ENCODE measurements at places on chromosomes 1 and 21.

DNA sequence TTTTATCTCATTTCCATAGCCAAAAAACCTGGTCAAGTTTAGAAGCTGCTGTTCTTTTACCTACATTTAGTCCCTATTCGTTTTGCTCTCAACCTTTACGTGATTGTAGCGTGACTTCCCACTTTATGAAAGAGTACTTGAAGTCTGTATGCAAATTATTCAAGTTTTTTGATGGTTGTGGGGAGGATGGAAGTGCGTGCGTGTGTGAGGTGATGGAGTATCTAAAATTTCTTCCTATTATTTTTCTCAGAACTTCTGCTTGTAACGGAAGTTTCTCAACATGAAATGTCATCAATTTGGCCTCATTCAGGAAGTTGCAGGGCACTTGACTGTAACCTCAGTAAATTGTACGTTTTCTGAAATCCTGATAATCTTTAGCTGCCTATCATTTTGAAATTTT, 64.0 kb downstream of the SAMSN1 start:
- DNase-seq, result no peak

- DNase-seq, result peak; percentile 37
Observed at GRCh38 chr1:117682372-117682771, 76.5 kb downstream of the TENT5C start.

- no peak for DNase-seq
Observed at GRCh38 chr1:154440036-154440804, 35.1 kb downstream of the IL6R start.

DNA sequence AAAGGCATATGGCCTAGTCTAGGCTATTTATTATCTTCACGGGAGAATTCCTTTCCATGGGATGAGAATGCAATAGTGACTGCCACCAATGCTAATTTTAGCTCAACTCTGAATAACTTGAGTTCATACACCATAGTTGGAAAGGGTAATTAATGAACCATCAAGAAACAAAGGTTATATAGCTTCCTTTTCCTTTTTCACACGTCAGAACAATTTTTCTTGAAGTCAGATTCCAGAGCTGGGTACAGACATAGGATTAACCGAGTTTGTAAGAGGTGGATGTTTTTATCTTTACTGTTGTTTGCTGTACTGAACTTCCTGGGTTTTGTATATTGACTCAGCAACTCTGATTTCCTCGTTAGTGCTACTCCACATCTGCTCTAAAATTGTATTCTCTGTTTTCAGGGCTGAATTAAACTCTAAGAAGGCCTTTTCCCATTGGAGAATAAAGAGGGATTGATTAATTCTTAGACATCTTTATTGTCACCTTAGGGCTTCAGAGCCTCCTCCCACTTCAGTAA, 262.0 kb downstream of the NUF2 start:
- no peak for DNase-seq

- no peak for DNase-seq
Observed at GRCh38 chr1:202684716-202685115, 25.5 kb downstream of the SYT2 start.

- no peak for DNase-seq
Observed at GRCh38 chr1:29633771-29634170, 397.4 kb downstream of the PTPRU start.

DNA sequence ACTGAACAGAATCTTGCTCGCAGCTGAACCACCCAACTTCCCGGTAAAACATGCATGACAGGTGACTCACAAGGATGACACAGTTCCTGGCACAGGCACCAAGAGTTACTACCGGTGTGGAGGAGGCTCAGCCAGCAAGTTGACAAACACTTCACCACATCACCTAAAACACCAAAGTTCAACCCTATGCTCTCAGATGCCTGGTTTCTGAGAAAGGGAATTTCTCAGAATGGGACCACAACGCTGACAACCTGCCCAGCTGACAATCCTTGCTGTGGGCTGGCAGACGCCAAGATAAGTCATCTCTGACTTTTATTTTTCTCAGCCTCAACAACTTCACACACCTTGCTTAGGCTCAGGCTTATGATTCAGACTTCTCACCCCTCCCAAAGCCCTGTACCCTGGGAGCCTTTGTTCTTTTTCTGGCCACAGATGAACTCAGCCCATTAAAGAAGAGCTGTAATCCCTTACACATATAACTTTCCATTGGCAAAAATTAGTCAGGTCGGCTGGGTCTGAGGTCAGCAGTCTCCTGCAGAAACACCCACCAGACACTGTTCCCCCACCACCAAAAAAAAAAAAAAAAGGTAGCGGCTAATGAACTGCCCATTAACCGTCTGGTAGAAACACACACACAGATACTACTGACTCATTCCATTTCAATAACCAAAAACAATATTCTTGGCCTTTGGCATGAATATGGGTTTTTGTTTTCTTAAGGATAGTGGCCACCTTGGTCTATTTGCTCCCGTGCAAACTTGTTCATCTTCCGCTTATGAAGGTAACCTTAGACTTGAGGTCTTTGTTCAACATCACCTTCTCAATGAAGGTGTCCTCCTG, 10.8 kb upstream of the TIAM1 start:
- no peak for DNase-seq

GRCh38 chr1:228747301-228747935, 12.1 kb downstream of the RHOU start:
- no peak for DNase-seq

- no peak for DNase-seq
Observed at GRCh38 chr1:17370618-17371017, 1.4 kb upstream of the PADI6 start.

DNA sequence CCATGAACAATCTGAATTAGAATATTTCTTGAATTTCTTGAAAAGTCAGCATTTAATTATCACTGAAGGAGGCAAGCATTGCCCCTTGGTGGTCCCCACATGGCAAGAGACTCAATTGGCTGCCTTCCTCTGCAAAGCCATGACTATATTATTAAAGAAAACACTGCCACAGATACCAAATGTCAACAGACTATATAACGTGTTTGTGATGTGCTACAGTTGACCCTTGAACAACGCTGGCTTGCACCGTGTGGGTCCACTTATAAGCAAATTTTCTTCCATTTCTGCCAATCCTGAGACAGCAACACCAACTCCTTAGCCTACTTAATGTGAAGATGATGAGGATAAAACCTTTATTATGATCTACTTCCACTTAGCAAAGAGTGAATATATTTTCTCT, 66.5 kb downstream of the NRIP1 start:
- DNase-seq, result no peak

- DNase-seq, result no peak
Observed at GRCh38 chr1:86504895-86505563, 36.3 kb downstream of the CLCA1 start.

GRCh38 chr1:115908565-115909274, 67.6 kb upstream of the SLC22A15 start:
- no peak for DNase-seq

DNA sequence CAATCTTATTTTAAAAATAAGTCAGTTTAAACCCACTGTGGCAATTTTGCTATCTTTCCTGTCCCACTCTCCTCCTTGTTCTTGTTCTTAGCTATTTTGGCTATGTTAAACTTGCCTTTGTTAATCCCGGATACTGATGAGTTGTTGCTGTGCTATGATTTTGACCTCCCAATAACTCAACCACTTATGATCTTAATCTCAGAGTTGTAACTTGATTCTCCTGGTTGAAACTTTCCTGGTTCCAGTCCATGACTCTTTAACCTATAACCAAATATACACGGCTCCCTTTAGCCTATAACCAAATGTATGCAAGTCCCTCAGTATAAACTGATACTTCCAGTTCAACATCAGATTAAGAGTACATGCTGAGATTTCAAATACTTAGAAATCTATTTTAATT, 15.6 kb upstream of the ACADM start:
- DNase-seq, result no peak

GRCh38 chr1:110087812-110088738, 17.6 kb upstream of the ALX3 start:
- no peak for DNase-seq

DNA sequence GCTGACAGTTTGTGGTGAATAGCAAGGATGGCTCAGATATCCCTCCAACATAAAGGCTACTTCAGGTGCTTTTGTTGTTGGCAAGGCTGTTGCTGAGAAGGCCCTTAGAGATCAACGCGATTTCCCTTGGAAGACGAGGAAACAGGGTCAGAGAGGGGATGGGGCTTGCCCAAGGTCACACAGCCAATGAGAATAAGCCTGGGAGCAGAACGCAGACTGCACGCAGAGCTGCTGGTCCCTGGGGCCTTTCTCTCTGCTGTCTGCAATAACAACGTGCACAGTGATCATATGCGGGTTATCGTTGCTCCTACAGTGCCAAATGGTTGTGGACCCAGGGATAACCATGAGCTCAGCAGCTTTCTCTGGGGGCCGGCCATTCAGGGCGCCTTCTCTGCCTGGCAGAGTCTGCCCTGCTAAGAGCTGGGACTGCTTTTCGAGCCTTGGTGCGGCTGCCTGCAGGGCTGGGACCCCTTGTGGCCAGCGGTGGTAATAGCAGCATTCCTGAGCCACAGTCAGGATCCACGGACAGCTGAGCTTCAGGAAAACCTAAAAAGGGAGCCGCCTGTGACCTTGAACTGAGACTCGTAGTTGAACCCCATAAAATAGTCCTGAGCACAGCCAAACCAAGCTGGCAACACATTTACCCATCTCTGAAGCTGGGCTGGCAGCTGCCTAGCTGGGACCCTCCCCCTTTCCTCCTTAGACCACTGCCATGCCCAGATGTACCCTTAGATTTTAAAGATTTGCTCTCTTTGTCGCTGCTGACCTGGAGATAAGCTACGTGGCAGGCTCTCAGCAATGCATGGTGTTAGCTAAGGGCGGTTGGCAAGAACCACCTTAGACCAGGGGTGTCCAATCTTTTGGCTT, 39.8 kb downstream of the HTR6 start:
- DNase-seq, result peak; percentile 79

GRCh38 chr1:8754993-8755392, 62.4 kb downstream of the RERE start:
- DNase-seq, result no peak

DNA sequence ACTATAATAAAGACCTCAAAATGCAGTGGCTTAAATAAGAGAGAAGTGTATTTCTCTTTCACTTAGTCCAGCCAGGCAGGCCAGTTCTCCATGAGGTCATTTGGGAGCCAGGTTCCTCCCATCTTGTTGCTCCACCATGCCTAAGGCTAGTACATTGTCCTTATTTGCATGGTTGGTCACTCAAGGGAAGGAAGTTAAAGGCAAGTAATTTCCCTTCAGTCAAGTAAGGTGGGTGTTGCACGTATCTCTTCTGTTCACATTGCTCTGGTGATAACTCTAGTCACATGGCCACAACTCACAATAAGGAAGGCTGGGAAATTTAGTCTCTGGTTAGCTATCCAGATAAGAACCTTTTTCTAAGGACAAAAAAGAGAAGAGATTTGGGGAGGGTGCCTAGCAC, 27.2 kb upstream of the TADA1 start:
- DNase-seq, result no peak

GRCh38 chr1:62312698-62313097, 6.5 kb downstream of the KANK4 start:
- DNase-seq, result no peak

GRCh38 chr21:14382486-14382834, 486 bp downstream of the HSPA13 start:
- no peak for DNase-seq

GRCh38 chr21:20882462-20883407, 115.5 kb upstream of the NCAM2 start:
- peak; percentile 19 for DNase-seq

DNA sequence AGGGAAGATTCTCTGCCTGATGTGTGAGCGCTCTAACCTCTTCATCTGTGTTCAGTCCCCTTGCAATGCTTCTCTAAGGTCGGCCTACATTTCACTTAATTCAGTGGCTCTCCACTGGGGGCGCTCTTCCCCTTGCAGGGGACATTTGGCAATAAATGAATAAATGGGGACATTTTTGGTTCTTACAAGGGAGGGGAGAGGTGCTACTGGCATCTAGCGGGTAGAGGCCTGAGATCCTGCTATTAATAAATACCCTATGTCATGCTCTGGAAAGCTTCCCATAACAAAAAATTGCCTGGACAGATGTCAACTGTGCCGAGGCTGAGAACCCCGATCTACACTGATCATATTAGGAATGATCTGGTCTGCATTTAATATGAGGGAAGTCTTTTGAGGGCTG, 25.9 kb upstream of the DNAJC11 start:
- peak; percentile 38 for DNase-seq

DNA sequence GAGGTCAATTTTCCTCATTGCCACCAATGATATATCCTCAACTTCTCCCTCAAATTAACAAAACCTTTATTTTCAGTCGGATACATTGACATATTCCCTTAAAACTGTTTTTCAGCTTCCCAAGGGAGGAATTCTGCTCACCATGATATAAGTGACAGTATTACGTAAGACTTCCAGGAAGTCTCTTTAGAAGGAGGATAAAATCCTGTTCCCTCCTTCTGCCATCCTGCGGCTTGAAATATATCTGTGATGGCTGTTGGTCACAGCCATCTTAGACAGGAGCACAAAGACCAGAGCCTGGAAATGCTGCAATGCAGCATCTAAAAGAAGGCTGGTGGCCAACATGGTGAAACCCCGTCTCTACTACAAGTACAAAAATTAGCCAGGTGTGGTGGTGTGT, 270.4 kb downstream of the GPATCH2 start:
- DNase-seq, result no peak

GRCh38 chr1:30852026-30852425, 56.5 kb downstream of the SDC3 start:
- peak; percentile 87 for DNase-seq

DNA sequence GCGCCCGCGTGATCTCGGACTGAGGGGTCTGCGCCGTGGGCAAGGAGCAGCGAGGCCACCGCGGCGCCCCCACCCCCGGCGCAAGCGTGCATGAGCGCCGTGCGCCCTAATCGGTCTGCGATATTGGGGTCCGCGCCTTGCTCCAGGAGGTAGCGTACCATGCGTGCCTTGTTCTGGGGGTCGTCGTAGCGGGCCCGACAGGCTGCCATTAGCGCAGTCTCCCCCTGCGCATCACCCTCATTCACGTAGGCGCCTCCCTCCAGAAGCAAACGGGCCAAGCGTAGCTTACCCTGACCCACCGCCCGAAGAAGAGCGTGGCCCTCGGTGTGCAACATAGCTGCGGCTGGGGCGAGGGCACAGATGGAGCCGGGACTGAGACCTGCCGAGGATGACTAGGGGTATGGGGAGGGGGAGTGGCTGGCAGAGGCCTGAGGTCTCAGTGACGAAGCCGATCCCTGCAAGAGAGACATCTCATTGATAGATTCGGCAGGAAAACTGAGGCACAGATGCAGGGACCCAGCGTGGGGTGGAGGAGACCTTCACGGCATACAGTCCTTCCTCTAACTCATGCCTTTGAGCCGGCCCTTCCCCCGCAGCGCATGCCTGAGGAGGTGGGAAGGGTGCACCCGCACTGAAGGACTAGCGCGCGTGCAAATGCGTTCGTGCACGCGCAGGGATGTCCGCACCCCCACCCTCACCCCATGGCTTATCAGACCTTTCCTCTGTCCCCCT, 2.8 kb downstream of the ANKRD34A start:
- peak; percentile 52 for DNase-seq

All from left cardiac atrium (tissue), 4 donors.